Stimulated activated naive CD8-positive, alpha-beta T cell treated with anti-CD3 and anti-CD28 coated beads, Interleukin-15, Interleukin-2, amounts not matched to agents 100 U/mL and 50 U/mL, for 24 hours (primary cell): ENCODE measurements at places on chromosomes 1 and 21.

DNA sequence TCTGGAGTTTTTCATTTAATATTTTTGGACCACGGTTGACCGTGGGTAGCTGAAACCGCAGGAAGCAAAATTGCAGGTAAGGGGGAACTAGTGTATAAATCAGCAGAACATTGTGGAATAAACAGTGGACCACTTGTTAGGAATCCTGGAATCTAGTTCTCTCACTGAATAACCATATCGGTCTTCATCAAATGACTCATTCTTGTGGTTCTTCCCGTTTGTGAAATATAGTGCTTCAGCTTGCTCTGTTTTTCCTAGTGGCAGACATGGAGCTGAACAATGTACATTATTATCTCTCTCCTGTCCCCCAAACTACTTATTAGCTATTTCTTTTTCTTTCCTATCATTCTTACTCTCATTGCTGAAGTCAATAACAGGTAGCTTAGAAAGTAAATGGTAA, 61.9 kb downstream of the HSPA13 start:
- no peak for DNase-seq

GRCh38 chr1:113226148-113226547, 153.2 kb downstream of the LRIG2 start:
- no peak for DNase-seq

- DNase-seq = no peak
These were observed 21.8 kb downstream of the ATPAF1 start for GRCh38 chr1:46646331-46646730.

- no peak for DNase-seq
These were observed 125.8 kb downstream of the KAZN start for GRCh38 chr1:14724246-14724645.

GRCh38 chr1:39091845-39092645, 65.9 kb downstream of the NDUFS5 start:
- DNase-seq = peak; percentile 65

DNA sequence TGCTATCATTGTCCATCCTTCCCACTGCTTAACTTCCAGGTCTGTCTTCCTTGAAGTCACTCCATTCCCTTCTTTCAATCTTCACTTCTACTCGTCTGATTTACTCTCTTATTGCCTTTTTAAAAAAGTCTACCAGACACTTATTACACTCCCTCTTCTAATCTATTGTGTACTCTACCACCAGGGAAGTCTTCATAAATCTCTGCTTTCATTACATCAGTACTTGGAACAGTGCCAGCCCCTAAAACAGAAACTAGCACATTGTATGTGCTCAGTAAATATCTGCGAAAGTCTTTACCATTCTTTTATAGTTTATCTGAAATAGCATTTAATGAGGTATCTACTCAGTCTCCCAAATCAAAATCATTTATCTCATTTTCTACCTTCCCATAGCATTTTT, 236.4 kb downstream of the USH2A start:
- no peak for DNase-seq

- DNase-seq = no peak
These were observed 4.5 kb downstream of the CCDC17 start for GRCh38 chr1:45619149-45619921.

DNA sequence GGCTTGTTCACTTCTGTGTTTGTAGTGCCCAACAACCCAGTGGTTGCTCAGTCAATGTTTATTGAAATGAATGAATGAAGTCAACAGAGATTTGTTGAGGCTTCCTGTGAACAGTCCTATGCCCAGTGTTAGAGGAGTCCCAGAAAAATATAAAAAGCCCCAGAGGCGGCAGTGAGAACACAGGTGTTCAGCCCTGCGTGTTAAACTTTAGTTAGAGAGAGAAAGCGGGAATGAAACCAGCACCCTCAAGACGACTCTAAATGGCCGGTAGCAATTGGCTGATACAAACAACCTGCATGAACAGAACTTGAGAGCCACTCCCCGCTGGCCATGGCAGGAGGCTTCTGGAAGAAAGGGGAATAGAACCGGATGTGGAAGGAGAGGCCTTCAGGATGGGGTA, 22.6 kb downstream of the TMEM51 start:
- DNase-seq = no peak

GRCh38 chr1:18884419-18884717, 18.0 kb downstream of the ALDH4A1 start:
- no peak for DNase-seq

- DNase-seq = no peak
These were observed 35.3 kb downstream of the OLFML2B start for GRCh38 chr1:161988413-161988812.

DNA sequence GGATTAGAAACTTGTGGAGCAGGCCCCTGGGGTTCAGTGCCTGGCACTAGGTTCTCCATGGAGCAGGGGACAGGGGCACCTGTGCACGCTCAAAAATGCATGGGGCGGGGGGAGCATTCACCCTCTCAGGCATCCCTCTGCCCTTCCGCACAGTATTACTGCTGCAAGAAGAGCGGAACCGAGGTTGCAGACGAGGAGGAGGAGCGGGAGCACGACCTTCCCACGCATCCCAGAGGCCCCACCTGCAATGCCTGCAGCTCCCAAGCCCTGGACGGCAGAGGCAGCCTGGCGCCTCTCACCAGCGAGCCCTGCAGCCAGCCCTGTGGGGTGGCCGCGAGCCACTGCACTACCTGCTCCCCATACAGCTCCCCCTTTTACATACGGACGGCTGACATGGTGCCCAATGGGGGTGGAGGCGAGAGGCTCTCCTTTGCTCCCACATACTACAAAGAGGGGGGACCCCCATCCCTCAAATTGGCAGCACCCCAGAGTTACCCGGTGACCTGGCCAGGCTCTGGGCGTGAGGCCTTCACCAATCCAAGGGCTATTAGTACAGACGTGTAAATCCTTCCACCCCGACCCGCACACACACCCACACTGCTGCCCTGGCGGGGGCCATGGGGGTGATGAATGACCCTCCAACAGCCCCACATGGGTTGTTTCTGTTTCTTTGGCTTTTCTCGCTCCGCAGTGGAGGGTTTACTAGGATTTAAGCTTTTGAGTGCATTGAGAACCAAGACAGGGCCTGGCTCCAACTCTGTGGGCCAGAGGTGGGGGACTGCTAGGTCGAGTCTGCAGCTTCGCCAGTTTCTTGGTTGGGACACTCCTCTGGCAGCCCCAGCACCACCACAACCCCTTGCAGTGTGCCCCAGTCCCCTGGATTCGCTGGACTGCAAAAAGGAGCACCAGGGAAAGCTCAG, 63.7 kb downstream of the TOR1AIP2 start:
- no peak for DNase-seq

DNA sequence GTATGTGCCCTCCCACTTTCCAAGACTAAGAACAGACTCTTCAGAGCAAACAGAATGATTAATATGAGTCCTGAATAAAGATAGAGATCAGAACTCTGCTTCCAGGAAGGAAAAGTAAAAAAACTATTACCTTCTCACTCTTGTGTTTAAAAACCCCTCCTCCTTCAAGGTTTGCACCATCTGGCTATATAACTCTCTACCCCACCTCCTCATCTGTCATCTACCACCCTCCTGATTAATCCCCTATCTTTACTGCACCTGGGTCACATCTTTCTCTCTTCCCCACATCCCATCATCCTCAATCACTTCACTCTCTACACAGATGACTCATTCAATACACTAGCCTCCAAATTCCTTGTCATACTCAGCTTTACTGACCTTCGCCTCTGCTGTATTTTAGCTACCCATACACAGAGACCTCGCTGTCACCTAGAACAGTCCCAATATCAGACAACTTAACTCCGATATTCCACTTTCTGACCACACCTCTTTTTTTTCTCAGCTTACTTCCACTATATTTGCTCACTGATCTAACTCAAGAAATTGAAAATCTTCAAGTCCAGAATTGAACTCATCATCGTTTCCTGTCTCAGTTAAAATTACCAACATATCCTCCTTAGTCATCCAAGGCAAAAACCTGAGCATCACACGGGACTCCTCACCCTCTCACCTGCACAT, 3.7 kb downstream of the SCMH1 start:
- no peak for DNase-seq

- DNase-seq = no peak
These were observed 37.1 kb downstream of the C21orf91 start for GRCh38 chr21:17782051-17782450.

DNA sequence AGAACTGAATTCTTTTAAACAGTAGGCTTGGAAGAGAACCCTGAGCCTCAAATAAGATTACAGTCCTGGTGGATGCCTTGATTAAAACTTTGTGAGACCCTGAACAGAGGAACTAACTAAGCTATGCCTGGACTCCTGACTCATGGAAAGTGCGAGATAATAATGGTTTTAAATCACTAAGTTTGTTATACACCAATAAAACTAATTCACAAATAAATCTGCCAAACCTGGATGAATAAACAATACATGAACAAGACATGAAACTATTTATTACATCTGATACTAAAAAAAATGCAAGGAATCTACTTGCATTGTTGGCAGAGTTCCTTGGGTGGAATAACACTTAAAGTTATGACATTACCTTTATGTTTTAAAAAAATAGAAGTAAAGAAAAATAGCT, 118.4 kb downstream of the PIGK start:
- DNase-seq = no peak

DNA sequence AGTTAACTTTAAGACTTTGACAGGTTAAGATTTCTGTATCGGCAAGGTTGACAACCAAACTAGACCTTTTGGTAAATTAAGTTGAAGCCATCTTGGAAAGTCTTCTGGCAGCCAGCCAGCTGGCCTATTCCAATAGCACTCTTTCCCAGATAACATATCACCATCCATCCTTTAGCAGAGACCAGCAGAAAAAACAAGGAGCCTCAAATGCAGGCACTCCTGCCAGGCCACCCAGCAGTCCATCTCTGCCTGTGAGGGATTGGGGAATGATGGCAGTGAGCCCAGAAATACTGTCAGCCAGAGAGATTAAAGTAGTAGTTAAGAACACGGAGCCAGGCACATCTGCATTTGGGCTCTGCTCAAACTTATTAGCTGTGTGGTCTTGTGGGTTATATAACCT, 19.4 kb downstream of the ZBTB40 start:
- DNase-seq = no peak

DNA sequence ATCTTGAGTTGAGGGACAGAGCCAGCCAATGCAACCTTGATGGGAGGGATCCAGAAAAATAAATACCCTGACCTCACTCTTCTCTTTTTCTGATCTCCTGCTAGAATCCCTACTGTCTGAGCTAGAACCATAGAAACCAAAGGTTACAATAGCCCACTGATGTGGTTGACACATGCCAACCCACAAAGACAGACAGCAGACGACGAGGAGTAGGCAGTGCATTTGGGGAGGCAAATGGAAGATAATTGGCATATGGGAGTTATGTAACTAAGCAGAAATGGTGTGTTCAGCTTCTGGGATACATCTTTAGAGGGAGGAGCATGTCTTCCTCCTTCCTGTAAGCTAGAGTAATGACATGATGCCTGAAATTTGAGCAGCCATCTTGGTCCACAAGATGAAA, 171.7 kb upstream of the FGGY start:
- no peak for DNase-seq

DNA sequence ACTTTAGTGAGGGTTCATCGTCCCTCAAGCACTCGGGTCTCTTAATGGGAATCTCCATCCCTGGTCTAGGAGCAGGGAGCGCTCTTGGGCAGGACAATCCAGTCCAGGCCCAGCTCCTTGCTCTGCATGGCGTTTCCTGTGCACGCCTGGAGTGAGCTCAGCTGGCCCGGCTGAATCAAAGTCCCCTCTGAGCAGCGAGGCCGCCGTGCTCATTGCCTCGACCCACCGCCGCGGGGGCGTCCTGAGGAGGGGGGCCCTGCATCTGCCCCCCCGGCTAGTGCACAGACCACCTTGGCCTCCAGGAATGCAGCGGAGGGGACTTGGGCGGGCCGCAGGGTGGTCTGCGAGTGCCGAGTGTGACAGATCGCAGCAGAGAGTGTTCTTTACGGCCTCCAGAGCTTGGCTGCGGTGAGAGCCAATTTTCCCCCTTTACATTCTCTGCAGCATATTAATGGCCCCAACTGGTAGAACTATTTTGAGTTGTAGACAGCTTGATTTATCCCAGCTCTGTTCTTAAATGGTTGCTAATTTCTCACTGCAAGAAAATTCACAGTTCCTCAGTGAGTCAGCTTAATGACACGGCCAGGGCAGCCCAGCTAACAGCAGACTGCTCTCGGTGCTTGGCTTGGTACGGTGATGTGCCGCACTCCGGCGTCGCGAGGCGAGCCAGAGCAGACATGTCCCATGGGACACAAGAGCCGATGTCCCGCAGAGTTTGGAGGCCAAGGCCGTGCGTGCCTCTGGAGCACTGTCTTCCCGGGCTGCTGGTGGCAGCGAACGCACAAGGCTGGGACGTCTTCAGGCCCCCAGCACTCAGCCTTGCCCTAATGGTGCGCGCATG, 39.8 kb downstream of the SNAP47 start:
- DNase-seq = no peak

GRCh38 chr1:159282118-159282517, 20.0 kb upstream of the FCER1A start:
- DNase-seq = no peak

DNA sequence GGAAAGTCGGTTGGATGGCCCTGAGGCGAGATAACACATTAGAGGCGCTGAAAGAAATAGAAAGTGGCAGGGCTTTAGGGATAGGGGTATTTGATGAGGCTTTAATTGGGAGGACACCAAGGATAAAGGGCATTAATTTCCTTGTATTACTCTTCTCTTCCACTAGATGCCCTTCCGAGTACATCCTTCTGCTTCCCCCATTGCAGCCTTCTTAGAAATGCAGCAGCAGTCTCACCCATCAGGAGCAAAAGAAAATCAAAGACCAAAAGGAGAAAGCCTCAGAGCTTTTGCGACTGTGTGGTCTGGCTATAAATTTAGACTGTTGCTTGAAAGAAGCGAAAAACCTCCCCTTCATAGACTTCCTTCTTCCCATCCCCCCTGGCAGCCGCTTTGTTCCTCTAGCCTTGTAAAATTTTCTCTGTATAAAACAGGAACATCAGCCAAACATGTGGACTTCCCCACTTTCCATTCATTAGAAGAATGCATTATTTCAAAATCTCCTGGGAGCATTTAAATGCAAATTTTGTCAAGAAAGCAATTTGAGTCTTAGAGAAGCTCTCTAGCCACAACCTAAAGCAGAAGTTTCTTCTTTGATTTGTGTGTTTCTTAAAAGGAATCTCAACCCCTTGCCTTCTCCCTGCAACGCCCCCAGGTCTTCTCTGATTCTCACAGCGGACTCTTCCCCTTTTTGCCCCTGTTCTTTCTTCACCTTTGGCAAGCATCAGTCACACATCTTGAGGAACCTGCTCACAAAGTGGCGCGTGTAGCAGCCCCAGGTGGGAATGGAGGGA, 76.6 kb downstream of the NDUFS5 start:
- peak; percentile 24 for DNase-seq

- no peak for DNase-seq
These were observed 12.5 kb upstream of the OLFML2B start for GRCh38 chr1:162036163-162036562.

GRCh38 chr1:164735315-164736052, 176.5 kb downstream of the PBX1 start:
- DNase-seq = no peak

GRCh38 chr1:39690794-39691382, 345 bp downstream of the HPCAL4 start:
- DNase-seq = no peak

- DNase-seq = no peak
These were observed 27.9 kb upstream of the NTPCR start for GRCh38 chr1:232922485-232922884.

GRCh38 chr1:212825798-212826452, 21.5 kb downstream of the SPATA45 start:
- DNase-seq = no peak
